ENCODE measurements at places on chromosomes 1 and 21.
A peak's percentile ranks its signal among the peaks of the same experiment; 100 is the strongest.

GRCh38 chr1:23135268-23135667 is 33.4 kb downstream of the LUZP1 start:
- DNase-seq, result no peak

- no peak for DNase-seq
Measured at GRCh38 chr1:204873714-204874113, 3.1 kb downstream of the NFASC start.

- DNase-seq, result no peak
Measured at GRCh38 chr1:217647791-217648190, 16.6 kb downstream of the SPATA17 start.

DNA sequence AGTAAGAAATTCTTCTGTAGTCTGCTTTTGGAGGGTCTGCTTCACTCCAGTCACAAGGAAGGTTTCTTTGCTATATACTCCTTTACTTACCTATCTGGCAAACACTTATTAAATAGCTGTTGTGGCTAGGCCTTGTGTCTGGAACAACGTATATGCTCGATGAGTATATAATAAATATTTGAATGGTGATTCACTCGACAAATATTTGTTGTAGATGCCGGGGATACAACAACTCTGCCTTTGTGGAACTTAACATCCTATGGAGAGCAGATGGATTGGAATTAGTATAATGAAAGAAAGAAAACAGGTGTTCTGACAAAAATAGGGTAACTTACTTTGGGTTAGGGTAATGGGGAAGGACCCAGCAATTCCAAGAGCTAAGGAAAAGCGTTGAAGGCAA is 31.1 kb downstream of the KPNA6 start:
- DNase-seq, result no peak

- no peak for DNase-seq
Measured at GRCh38 chr1:38275960-38276359, 229.4 kb upstream of the POU3F1 start.

- DNase-seq, result no peak
Measured at GRCh38 chr1:42469727-42470126, 6.6 kb downstream of the CCDC30 start.

GRCh38 chr1:201890806-201891450 is 2.2 kb downstream of the SHISA4 start:
- no peak for DNase-seq

GRCh38 chr1:168300626-168301025 is 19.9 kb downstream of the TBX19 start:
- no peak for DNase-seq

GRCh38 chr1:207069061-207069460 is 16.0 kb downstream of the PFKFB2 start:
- DNase-seq, result no peak

DNA sequence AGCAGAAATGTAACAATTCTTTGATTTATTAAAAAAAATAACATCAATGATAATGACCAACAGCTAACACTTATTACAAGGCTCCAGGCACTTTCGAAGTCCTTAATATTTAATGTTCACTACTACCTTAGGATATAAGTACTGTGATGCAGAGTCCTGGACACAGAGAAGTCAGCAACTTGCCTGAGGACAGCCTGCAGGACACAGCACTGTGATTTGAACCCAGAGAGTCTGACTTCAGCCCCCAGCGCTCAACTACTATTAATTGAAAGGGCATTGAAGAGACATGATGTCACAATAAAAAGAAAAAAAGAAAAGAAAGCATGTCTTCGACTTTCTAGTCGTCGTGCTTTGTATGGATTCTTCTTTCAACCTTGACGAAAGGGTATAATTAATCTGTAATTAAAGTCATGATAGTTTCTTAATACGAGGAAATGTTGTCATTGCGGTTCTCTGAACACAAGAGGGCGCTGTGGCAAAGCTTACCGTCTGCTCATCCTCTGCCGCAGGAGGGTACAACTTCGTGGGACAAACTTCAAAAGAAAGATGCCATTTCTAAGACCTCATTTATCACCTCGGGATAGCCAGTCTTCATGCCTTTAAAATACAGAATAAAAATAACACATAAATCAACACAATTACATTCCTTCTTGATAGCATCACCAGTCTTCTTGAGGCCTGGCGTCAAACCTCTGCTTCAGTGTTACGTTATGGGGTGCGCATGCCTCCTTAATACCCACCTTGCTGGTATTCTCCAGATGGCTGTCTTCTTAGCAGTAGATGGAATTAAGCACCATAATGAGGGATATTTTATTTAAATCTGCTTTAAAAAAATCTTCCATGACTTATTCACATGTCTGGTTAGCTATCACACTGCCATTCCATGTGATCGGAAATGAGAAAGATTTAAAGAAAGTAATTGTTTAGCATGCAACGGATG is 240.1 kb downstream of the DISC1 start:
- DNase-seq, result peak; percentile 70

- DNase-seq, result no peak
Measured at GRCh38 chr1:156476501-156477298, 23.9 kb downstream of the MEF2D start.

DNA sequence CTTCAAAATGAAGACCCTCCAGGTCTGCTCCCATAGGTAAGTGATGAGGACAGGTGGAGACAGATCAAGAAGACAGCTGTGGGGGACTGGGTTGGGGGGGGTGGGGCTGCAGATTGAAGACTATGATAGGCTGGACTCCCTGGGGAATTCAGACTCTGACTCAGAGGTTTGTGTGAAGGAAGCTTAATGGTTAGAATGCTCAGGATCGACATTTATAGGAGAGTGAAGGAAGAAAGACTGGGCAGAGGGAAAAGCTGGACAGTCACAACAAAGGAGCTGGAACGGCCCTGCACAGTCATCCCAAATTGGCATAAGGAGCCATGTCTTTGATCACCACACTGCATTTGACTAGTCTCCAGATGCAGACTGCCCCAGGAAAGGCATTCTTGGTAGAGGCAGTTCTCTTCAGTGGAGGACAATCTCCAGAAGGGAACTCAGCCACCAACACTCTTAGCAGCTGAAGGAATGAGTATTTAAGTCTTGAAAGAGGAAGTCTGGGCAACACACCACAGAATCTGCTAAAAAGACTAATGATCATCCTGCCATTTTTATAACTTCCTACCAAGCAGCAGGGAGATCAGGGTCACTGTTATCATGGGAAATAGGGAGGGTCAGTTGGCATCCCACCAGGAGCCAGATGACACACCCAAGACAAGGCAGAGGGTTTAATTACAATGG is 120.0 kb upstream of the ZC3H11B start:
- no peak for DNase-seq

GRCh38 chr1:115969509-115969908 is 6.8 kb upstream of the SLC22A15 start:
- peak; percentile 64 for DNase-seq

- DNase-seq, result peak; percentile 91
Measured at GRCh38 chr1:24418898-24419628, 3.5 kb downstream of the NIPAL3 start.

DNA sequence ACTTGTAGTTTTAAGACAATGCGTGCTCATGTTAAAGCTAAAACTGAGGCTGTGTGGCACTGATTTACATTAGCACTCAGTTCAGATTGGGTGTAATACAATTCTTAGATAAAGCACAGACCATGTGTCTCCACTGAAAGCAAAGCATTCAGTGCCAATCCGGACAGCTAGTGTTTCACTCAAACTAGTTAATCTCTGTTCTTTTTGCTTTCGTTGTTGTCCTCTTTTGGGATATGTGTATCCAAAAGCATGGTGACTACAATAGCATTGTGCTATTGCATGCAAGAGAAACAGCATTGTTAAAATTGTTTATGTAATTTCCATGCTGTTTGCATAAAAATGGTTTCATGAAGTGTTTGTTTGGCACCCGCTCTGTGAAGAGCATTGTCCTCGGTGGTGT is 54.6 kb downstream of the F3 start:
- DNase-seq, result no peak

GRCh38 chr1:222390181-222390580 is 157.7 kb downstream of the HHIPL2 start:
- no peak for DNase-seq

DNA sequence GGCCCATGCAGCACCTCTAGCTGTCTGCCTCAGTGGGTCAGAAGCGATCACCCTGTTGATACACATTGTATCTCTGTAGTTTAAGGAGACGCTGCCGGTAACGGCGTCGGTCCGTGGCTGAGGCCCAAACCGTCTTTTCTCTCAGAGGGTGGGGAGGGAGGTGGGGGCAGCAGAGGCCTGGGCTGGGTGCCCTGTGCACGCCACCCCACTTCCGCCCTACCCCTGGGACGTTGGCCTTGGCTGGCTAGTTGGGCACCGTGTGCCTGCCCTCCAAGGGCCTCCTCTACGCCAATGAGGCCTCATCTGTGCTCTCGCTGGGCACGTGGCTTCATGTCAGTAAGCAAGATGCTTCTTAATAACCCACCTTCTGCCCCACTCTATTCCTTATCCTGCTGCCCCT is 9.4 kb downstream of the ZC3H12A start:
- no peak for DNase-seq

DNA sequence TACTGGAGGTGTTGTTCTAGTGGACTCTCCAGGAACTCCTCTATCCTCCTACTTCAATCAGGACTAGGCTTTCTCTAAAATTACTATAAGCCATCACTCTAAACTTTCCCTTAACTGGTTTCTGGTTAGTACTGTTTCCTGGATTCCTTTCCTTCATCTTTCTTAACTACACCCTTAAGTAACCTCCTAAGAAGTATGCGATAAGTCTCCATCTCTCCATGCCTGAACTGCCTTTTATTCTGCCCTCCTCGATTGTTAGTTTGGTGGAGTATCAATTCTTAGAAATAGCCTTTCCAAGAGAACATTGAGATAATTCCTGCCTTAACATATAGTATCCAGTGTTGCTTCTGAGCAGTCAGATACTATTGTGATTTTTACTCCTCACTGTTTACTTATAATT is 162.9 kb upstream of the PDE4B start:
- no peak for DNase-seq

DNA sequence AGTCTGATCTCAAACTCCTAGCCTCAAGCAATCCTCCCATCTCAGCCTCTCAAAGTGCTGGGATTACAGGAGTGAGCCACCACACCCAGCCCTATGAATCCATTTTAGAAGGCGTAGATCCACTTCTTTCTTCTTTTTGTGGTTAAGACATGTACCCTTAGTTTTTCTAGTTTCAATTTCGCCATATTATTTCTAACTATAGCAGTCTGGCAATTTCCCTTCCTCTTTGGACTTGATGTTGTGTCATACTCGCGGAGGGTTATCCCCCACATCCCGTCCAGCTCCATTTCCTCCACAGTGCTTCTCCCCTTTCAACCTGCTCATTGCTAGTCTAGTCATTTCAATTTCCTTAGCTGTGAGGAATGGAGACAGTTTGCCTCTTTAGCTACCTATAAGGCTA is 5.2 kb upstream of the LRRC8D start:
- no peak for DNase-seq

- DNase-seq, result no peak
Measured at GRCh38 chr1:96073100-96073499, 648.5 kb upstream of the PTBP2 start.

- DNase-seq, result no peak
Measured at GRCh38 chr1:5892329-5892728, 99.9 kb downstream of the NPHP4 start.

GRCh38 chr1:9753121-9753531 is 70.6 kb downstream of the CLSTN1 start:
- DNase-seq, result no peak

DNA sequence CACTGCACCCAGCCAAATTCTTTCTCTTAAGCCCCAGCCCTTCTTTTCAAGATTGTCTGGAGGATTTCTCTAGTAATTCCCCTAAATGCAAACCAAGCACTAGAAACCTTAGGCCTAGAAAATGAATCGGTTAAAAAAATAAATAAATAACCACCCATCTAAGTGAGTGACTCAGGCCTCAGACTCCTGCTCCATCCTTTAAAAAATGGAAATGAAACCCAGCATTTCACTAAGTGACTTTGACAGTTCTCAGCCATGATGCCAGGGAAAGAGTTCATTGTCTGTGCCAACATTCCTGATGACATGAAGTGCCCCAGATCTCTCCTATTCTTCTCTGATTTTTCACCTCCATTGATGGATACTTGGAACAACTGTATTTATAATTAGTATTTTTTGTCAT is 415.2 kb upstream of the DAB1 start:
- no peak for DNase-seq

GRCh38 chr1:26686795-26687194 is 9.0 kb upstream of the ARID1A start:
- peak; percentile 57 for DNase-seq

DNA sequence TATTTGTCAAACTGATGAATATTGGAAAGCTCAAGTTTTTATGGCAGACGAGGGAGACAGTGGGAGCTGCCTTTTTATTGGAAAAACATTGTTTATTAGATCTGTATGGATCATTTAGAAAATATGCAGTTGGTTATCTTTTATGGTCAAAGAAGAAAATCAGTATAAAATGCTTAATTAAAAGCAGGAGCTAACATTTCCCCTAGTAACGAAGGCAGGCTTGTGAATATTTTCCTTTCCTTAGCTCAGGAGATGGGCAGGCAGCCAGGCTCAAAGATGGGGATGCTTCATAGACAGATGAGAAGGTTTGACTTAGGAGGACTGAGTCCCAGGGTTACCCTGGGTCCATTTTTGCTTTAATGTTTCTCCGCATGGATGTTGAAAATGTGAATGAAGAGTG is 26.0 kb downstream of the ROR1 start:
- no peak for DNase-seq

DNA sequence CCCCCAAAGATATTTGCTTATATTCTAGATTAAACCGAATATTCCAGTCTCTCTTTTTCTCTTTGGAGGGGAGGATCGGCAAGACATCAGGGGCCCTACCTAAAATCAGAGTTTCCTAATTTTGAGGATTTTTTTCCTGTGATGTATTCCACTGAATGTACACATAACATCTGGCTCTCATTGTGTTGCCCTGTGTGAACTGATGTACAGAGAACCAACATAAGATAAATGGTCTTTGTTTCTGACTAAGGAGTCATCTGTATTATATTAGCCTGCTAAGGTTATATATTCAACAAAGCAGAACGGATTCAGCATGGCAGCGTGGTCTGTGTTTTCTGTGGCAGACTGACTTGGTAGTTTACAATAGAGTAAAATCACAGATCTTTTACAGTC is 114.8 kb upstream of the NCAM2 start:
- DNase-seq, result no peak

GRCh38 chr1:22619252-22619651 is 17.2 kb upstream of the C1QA start:
- DNase-seq, result no peak

GRCh38 chr1:41500378-41500777 is 15.9 kb upstream of the EDN2 start:
- DNase-seq, result no peak

DNA sequence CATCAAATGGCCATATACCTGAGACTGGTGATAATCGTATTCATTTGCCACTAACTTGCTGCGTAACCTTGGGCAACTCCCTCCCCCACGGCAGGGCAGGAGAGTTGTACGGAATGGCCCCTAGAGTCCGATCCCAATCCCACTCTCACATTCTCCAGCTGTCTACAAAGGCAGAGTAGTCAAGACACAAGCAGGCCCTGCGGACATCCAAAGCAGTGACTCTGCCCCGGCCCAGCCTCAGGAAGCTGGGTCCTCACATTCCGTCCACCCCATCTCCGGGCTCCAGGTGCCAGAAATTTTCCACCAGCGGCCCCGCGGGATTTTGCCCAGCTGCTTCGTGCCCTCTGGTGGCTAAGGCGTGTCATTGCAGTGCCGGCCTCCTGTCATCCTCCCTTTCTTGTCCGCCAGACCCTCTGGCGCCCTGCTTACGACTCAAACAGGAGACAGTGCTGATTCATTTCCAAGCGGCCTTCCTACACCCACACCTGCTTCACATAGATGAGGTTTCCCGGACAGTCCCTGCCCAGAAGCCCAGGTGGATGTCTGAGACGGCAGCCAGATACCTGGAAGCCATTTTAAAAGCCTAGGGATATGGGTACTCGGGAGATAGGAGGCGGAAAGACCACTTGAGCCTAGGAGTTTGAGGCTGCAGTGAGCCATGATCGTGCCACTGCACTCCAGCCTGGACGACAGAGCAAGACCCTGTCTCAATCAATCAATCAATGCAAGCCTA is 2.9 kb upstream of the S100A2 start:
- DNase-seq, result peak; percentile 91
